ENCODE measurements at places on chromosomes 2 and 18. TPM values are rescaled to one million over a fixed set of nuclear protein-coding genes. Genes with fewer than 3 reads are reported as not detected.

DNA sequence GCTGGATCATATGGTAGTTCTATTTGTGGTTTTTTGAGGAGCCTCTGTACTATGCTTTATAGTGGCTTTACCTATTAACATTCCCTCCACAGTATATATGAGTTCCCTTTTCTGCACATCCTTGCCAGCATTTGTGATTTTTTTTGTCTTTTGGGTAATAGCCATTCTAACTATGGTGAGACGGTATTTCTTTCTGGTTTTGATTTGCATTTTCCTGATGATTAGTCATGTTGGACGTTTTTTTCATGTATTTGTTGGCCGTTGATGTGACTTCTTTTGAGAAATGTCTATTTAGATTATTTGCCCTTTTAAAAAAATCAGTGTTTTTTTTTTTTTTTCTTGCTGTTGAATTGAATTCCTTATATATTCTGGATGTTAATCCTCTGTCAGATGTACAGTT lies 31.1 kb downstream of the ACTR3 start:
- peaks cover 59% of the 10 kb centered on the region for H3K36me3 ChIP-seq
- H3K27ac ChIP-seq: no peak overlapping the region
- H3K27me3 ChIP-seq: no peaks in the 10 kb centered on the region
- H3K4me3 ChIP-seq: no peak overlapping the region

- peaks cover 10% of the 10 kb centered on the region for H3K36me3 ChIP-seq
- H3K4me1 ChIP-seq: no peaks in the 10 kb centered on the region
- H3K27me3 ChIP-seq: no peaks in the 10 kb centered on the region
- no peak overlapping the region for H3K4me3 ChIP-seq
Measured at GRCh38 chr2:239193401-239193811, 207.4 kb downstream of the HDAC4 start.

GRCh38 chr2:132439703-132440398 lies 23.2 kb downstream of the GPR39 start:
- DNase-seq: no peak
- H3K27ac ChIP-seq: no peak overlapping the region
- no peak overlapping the region for H3K4me3 ChIP-seq
- no peaks in the 10 kb centered on the region for H3K36me3 ChIP-seq
- no peaks in the 10 kb centered on the region for H3K4me1 ChIP-seq

DNA sequence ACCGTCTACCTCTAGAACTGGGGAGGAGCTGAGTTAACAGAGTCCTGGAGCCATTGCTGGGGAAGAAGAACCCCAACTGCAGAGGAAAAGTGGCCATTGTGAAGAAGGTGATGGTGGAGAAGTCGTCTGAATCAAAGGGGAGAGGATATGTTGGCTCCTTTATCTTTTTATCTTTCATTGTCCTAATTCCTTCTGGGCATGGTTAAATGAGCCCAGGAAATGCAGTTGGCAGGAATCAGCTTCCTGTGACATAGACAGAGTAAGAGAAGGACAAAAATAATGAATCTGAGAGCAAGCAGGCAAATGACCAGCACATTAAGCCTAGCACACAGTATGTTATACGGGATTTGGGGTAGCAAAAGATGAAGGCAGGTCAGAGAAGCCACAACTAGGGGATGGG lies 16.0 kb upstream of the ACTR3 start:
- DNase-seq: no peak
- H3K4me3 ChIP-seq: no peak overlapping the region
- peaks cover 16% of the 10 kb centered on the region for H3K4me1 ChIP-seq
- no peak overlapping the region for H3K27ac ChIP-seq

GRCh38 chr2:50148632-50149031 lies 883.3 kb downstream of the NRXN1 start:
- no peaks in the 10 kb centered on the region for H3K4me1 ChIP-seq
- no peaks in the 10 kb centered on the region for H3K36me3 ChIP-seq
- no peaks in the 10 kb centered on the region for H3K27me3 ChIP-seq

DNA sequence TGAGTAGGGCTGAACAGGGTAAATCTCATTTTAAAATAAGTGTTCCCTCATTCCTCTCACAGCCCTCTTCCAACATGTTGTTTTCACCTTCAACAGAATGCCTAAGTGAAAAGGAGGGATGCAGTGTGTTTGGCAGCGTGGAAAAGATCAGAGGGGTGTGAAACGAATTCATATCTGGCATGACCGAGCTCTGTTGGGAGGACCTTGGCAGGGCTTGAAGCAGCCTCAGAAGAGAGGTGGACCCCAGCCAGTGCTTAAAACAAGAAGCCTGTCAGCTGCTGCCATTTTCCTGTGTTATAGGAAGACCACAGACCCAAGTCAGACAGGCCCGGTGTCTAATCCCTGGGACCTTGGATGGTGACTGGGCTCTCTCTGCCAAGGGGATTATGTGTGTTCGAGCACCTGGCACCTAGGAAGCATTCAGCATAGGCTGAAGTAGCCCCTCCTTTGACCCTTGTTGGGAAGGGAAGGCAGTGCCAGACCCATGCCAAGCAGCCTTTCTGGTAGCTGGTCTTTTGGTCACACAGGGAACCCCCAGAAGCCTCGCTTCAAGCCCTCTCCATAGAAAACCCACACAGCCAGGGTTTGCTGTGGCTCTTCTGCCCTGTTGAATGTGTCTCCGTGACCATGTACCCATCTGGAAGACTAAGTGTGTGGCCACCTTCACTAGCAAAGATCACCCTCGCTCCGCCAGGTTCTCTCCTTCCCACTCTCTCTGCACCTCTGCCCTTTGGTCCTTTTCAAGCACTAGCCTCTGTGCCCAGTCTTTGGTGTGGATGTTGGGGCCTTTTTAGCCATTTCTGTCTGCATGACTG lies 87.5 kb upstream of the ST3GAL5 start:
- no peak overlapping the region for H3K4me3 ChIP-seq
- H3K4me1 ChIP-seq: peaks cover 6% of the 10 kb centered on the region
- H3K27me3 ChIP-seq: no peaks in the 10 kb centered on the region

DNA sequence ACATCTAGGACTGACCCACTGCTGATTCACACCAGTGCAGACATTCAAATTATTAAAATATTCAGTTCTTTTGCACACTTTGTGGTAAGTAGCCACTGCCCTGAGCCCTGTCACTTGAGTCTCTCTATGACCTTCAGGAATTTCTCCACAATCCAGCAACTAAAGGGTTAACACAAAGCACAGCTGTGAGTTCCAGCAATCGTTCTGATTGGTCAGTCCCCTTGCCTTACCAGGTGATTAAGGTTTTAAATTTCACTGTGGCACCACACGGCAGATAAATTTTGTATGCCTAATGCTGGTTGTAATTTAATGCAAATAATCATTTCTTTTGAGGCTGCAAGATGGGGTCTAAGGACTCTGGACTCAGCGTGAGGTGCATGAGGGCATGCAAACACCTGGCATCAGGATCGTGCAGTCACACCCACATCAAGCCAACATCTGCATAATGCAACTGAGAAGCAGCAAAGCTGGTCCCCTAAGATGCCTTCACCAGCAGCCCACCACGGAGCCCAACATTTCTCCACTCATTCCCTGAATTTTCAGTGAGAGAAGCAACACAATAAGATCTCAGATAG lies 36.6 kb downstream of the SLC14A1 start:
- no peak overlapping the region for H3K4me3 ChIP-seq
- peaks cover 9% of the 10 kb centered on the region for H3K27me3 ChIP-seq
- no peaks in the 10 kb centered on the region for H3K4me1 ChIP-seq

DNA sequence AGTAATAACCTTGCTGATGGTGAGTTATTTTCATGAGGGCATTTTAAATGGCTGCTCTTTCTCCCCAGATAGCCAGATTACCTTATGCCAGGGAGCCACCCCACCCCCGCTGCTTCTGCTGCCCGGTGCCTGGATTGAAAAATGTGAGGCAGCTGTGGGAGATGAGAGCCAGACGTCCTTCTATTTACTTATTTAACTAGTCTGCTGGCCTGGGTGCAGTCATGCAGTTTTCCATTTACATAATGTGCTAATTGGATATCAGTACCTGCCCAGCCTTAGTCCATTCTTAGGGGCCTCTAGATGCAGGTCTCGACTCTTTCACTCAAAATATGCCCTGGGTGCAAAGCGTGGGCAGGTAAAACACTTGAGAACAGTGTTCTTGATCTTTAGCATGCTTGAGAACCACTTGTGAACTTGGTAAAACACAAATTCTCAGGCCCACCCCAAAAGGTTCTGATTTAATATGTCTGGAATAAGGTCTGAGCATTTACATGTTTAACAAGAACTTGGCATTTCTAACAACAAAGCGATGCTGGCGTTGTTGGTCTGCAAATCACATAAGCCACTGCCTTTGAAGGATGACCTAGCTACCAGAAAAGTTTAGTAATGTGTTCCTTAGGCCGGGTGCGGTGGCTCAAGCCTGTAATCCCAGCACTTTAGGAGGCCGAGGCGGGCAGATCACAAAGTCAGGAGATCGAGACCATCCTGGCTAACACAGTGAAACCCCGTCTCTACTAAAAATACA lies 154.3 kb downstream of the NRP2 start:
- DNase-seq: no peak
- H3K4me1 ChIP-seq: no peaks in the 10 kb centered on the region
- H3K27me3 ChIP-seq: peaks cover 3% of the 10 kb centered on the region
- no peaks in the 10 kb centered on the region for H3K36me3 ChIP-seq
- no peak overlapping the region for H3K4me3 ChIP-seq
- no peak overlapping the region for H3K27ac ChIP-seq

DNA sequence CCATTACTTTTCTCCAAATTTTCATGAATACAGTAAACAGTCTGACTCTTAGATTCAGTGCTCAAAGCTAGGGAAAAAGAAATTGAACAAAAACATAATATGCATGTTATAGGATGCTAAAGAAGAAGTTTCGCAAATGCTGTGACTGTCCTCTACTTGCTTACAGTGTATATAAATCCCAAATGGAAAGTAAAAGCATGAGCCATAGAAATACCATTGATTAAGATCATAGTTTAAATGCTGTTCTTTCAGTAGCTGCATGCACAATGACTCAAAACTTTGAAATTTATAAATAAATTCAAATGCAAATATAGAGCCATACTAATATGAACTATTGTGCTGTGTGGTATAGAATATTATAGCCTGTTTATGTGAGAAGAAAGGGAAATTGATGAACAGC lies 1113.9 kb upstream of the ACVR2A start:
- no peaks in the 10 kb centered on the region for H3K4me1 ChIP-seq
- H3K27ac ChIP-seq: no peak overlapping the region
- no peaks in the 10 kb centered on the region for H3K27me3 ChIP-seq
- no peaks in the 10 kb centered on the region for H3K36me3 ChIP-seq
- DNase-seq: no peak

GRCh38 chr2:71926876-71927756 lies 220.5 kb downstream of the CYP26B1 start:
- H3K4me1 ChIP-seq: no peaks in the 10 kb centered on the region
- no peaks in the 10 kb centered on the region for H3K27me3 ChIP-seq
- H3K36me3 ChIP-seq: no peaks in the 10 kb centered on the region
- no peak overlapping the region for H3K4me3 ChIP-seq
- no peak for DNase-seq

GRCh38 chr2:218130377-218130776 lies 4.5 kb downstream of the CXCR2 start:
- no peaks in the 10 kb centered on the region for H3K36me3 ChIP-seq
- H3K27ac ChIP-seq: no peak overlapping the region
- no peak overlapping the region for H3K4me3 ChIP-seq
- H3K27me3 ChIP-seq: peaks cover 12% of the 10 kb centered on the region
- no peaks in the 10 kb centered on the region for H3K4me1 ChIP-seq
- no peak for DNase-seq

- peaks cover 49% of the 10 kb centered on the region for H3K4me1 ChIP-seq
- no peaks in the 10 kb centered on the region for H3K27me3 ChIP-seq
- DNase-seq: peak; percentile 41
- no peak overlapping the region for H3K4me3 ChIP-seq
- peak overlapping the region; percentile 73 for H3K27ac ChIP-seq
Measured at GRCh38 chr2:233408366-233409285, 54.3 kb downstream of the DGKD start.

DNA sequence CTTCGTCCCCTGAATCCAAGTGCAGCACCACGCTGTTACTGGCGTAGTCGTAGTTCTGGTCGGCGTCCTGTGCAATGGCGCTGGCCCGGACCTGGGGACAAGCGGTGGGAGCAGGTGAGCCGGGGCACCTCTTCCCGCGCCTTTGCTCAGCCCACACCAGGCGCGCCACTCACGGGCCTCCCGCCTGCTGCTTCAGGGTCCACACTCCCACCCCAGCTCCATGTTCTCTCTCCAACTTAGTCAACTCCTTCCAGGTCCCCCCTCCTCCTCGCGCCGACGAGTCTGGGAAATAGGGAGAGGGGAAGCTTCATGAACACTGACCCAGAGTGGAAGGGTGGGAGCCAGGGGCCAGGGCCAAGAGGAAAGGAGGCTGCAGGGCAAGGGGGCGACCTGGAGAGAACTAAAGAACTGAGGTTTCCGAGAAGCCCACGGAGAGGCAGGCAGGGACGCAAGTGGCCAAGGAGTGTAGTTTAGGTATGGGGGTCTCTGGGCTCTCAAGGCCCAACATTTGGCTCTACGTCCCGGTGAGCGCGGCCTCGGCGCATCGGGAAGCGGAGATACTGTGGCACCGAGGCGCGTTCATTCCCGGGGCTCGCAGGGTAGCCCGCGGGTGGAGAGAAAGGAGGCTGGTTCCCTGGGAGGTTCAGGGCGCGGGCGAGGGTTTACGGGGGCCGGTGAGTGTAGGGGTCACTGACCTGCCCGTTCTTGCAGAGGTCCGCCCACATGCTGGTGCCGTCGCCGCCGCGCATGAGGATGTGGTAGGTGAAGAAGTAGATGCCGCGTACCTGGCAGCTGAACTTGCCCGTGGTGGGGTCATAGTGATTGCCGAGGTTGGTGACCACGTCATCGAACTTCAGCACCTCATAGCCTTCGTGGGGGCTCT lies 1.4 kb downstream of the C1QL2 start:
- no peaks in the 10 kb centered on the region for H3K36me3 ChIP-seq
- peaks cover 9% of the 10 kb centered on the region for H3K27me3 ChIP-seq
- no peak overlapping the region for H3K27ac ChIP-seq
- DNase-seq: no peak

DNA sequence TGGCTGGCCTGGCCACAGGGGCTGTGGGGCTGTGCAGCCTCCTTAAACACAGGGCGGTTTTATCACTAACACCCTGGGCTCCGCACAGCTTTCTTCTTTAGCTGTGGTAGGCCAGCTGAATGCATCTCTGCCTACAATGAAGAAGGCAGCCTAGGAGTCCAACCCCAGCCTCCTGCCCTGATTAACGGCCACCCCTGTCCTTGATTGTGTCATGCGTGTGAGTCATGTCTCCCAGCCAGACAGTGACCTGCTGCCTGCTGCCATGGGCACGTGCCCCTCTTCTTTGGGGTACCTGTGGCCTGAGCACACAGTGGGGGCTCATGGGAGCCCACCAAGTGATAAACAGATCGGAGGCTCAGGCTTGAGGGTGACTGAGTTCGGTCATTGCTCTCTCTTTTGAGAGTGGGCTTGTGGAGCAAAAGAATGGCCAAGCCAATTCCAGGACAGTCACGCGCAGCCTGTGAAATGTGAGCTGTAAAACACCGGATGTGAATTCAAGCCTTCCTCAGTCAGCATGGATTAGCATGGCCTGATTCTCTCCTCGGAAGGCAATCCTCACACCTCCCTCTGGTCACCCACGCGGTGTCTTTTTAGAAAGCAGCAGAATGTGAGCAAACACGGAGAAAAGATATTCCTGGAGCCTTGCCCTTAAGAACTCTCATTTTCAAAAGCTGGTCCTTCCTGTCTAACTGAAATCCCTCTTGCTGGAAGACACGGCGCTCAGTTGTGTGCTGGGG lies 144.1 kb downstream of the CELF4 start:
- no peak for DNase-seq
- H3K36me3 ChIP-seq: no peaks in the 10 kb centered on the region
- H3K27me3 ChIP-seq: no peaks in the 10 kb centered on the region
- H3K4me1 ChIP-seq: no peaks in the 10 kb centered on the region
- H3K27ac ChIP-seq: no peak overlapping the region
- no peak overlapping the region for H3K4me3 ChIP-seq

Gene ING5
- polyA plus RNA-seq: 70.7 TPM

Gene C1GALT1C1L
- polyA plus RNA-seq: not detected

Gene NEB
- 4.0 TPM for polyA plus RNA-seq

Gene NYAP2
- polyA plus RNA-seq: 0.12 TPM

Gene GLI2
- polyA plus RNA-seq: not detected

Gene IGFBP5
- polyA plus RNA-seq: not detected

Gene TOGARAM2
- 0.33 TPM for polyA plus RNA-seq

Data from B cell (primary cell).